Esophagus squamous epithelium (tissue), 5 donors: ENCODE measurements at places on chromosomes 6 and 20.

- DNase-seq = no peak
Observed at GRCh38 chr6:85675030-85675819, 32.5 kb upstream of the SYNCRIP start.

DNA sequence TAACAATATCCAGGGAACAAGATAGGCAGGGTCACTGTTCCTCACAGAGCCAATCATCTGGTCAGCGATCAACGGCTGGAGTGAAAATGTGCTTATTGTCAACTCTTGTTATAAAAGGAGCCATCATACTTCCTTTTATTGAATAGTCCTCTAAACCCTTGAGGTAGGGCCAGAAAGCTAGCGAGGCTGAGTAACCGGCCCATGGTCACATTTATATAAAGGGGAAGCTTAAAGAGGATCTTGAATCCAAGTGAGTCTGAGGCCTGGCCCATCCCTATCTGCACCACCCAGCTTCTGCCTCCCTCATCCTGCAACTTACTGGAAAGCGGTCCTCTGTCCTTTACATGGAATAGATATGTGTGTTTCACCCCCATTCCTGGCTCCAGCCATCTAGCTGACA lies 9.5 kb downstream of the PHACTR3 start:
- DNase-seq = no peak

GRCh38 chr6:29709188-29709587 lies 14.0 kb upstream of the HLA-F start:
- no peak for DNase-seq

GRCh38 chr20:47768016-47768824 lies 17.1 kb downstream of the SULF2 start:
- no peak for DNase-seq

DNA sequence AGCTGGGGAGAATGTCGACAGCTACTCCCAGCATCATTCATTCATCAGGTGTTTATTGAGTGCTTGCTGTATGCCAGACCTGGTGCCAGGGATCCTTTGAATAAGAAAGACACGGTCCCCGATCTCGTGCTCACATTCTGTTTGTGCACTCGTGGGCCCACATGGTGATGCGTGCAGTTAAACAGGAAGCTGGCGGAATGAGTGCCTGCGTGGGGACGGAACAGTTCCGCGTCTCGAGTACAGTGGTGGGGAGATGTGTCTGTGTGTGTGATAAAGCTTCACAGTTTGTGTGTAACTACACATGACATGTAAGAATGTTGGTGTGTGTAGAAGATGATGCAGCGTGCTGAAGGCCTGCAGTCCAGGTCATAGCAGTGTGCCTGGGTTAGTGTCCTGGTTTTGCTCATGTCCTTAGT lies 6.5 kb downstream of the RBM38 start:
- DNase-seq = no peak
